Activated naive CD4-positive, alpha-beta T cell treated with anti-CD3 and anti-CD28 coated beads, Interleukin-2, amount 50 U/mL, for 16 hours (primary cell): ENCODE measurements at places on chromosomes 1 and 21.
A peak's percentile ranks its signal among the peaks of the same experiment; 100 is the strongest.

DNA sequence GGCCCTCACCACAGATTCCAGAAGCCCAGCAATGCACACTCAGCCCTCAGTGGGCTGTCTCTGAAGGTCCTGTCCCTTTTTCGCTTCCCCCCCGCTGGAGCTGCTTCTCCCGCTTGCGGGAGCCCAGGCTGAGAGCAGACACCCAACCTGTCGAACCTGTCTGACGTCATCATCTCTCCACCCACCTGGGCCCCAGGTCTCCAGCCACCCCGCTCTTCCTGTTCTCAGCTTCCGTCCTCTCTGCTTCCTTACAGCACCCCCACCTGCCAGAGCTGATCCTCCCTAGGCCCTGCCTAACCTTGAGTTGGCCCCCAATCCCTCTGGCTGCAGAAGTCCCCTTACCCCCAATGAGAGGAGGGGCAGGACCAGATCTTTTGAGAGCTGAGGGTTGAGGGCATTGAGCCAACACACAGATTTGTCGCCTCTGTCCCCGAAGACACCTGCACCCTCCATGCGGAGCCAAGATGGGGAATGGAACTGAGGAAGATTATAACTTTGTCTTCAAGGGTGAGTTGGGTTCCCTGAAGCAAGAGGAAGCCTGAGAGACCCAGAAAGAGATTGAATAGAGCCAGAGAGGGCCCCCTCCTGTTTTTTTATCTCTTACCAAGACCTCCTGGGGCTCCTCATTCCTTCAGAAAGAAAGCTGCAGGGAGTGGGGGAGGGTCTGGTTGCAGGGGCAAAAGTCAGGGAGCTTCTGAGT lies at the start of gene RAB25:
Gene RAB25 (plus strand): TSS at position 224 of the 700 bp plus-strand sequence. CDS start 241 bp downstream, at position 465.
- no peak for DNase-seq

GRCh38 chr1:212518188-212519054 lies 85.7 kb downstream of the NENF start:
- no peak for DNase-seq

DNA sequence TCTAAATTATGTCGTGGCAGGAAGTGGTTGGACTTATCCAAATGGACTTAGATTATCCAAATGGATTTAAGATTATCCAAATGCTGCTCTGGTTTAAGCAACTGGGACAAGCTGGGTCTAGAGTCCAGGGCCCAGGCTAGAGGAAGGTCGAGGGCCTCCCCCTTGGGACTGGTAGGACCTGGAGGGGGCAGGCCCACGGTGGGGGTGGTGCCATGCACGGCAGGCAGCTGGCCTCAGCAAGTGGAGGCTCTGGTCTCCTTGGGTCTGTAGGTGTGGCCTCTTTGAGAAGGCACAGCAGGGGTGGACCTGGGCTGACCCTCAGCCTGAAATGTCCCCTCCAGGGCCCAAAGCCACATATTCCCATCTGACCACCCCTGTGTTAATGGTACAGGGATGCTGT lies 29.8 kb downstream of the PADI6 start:
- DNase-seq: no peak

- DNase-seq: peak; percentile 17
Observed at GRCh38 chr21:32257962-32258785, 20.7 kb downstream of the MIS18A start.

GRCh38 chr1:205849619-205850355 lies at the start of gene PM20D1:
TSS of gene PM20D1 (minus strand) at chr1:205850132. CDS start at chr1:205850072, 60 bp downstream.
- DNase-seq: peak; percentile 74

DNA sequence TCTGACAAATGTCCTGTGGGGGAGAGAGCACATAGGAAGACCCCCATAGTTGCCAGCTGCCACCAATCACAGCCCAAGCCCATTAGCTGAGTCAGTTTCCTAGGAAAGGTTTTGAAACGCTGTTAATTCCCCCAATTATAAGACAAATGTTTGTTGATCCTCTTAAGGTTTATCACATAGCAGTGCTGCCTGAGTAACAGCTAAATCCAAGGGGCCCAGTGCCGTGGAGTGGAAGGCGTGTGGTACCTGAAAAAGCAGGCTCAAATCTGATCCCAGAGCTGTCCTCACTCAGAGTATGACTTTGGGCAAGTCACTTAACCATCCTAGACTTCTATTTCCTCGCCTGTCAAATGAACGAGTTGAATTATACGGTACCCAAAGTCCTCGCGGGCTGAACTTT lies 69.5 kb downstream of the GRIK3 start:
- DNase-seq: no peak

DNA sequence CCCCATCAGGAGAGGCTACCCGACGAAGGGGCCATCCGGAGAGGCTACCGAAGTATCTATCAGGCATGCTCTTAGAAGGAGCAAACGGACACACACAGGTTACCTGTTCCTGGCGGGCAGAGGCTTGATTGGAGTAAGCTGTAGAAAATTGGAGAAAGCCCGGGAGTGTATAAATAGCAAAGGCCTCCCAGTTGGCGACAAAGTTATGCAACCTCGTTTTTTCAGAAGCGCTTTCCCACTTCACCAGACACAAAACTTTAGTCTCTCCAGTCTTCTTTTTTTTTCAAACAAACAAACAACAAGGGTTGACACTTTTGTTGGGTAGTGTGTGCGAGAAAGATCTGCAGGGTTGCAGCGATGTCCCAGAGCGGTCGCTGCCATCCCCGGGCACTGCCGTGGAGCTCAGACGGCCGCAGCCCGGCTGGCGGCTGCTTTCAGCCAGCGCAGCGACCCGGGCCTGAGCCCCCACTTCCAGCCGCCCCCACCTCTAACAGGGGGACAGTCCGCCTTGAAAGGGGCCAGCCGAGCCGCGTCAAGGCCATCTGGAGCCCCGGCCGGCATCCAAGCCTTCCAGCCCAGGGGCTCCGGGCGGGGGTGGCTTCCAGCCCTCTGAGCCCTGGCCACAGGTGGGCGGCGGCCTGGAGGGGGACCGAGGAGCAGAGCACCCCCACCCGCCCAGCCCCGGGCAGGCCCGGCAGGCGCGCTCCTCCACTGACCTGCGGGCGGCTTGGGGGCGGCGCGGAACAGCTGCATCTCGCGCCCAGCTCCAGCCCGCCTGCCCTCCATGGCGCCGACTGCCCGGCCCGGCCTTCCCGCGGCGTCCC lies 616 bp downstream of the MCOLN3 start:
- DNase-seq: no peak

DNA sequence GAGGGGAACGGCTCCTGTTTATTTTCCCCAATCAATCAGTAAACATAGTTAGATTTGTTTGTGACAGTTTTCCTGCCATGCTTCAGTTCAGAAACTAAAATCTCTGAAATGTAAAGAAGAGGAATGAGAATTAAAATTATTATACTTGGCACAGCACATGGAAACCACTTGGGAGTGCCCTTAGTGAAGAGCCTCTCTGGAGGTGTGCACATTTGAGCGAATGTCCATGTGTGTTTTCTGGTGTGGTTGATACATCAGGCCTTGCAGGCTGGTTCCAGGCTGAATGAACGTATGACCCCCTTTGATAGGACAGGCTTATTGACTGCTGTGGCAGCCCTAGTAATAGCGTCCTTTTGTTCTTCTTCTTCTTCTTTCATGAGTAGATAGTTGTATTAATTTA lies 27.1 kb downstream of the C4BPA start:
- no peak for DNase-seq
